ENCODE measurements at places on chromosomes 6 and 20.

GRCh38 chr6:71181565-71181964, 107.0 kb upstream of the OGFRL1 start:
- DNase-seq: peak; percentile 81

- DNase-seq: peak; percentile 66
These were observed 99.3 kb downstream of the BMP2 start for GRCh38 chr20:6866741-6867140.

- no peak for DNase-seq
These were observed 198.9 kb downstream of the MTFR2 start for GRCh38 chr6:136051140-136051775.

DNA sequence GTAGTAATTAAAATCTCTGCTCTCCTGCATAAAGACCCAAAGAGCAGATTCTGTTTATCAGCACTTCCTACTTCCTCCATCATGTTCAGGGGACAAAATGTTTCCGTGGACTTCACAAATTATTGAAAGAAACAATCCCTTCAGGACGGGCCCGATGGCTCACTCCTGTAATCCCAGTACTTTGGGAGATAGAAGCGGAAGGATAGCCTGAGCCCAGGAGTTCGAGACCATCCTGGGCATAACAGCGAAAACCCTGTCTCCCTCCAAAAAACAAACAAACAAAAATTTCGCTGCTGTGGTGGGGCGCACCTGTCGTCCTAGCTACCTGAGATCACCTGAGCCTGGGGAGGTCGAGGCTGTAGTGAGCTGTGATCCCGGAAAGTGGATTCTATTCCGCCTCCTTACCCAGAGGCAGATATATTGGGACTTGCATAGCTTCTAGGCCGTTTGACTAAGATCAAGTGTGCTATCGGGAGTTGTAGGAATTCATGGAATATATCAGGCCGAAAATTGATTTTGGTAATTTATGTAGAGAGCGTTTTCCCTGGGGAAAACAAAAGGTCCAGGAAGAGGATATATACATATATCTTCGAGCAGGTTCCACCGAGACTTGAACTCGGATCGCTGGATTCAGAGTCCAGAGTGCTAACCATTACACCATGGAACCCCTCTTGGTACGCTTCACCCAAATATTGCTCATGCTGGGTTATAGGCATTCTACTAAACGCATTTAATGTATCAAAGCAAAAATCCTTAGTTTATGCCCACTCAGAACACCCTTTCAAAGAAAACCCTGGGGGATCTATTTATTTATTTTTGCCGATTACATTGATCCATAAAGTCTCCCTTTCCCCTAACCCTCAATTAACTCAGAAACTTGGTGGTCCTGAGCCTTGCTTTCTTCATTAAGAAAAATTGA, 74.5 kb upstream of the ZNF184 start:
- peak; percentile 71 for DNase-seq

GRCh38 chr6:158789115-158789917, 29.9 kb downstream of the EZR start:
- no peak for DNase-seq

GRCh38 chr6:47646689-47647088, 51.7 kb upstream of the ADGRF4 start:
- no peak for DNase-seq

DNA sequence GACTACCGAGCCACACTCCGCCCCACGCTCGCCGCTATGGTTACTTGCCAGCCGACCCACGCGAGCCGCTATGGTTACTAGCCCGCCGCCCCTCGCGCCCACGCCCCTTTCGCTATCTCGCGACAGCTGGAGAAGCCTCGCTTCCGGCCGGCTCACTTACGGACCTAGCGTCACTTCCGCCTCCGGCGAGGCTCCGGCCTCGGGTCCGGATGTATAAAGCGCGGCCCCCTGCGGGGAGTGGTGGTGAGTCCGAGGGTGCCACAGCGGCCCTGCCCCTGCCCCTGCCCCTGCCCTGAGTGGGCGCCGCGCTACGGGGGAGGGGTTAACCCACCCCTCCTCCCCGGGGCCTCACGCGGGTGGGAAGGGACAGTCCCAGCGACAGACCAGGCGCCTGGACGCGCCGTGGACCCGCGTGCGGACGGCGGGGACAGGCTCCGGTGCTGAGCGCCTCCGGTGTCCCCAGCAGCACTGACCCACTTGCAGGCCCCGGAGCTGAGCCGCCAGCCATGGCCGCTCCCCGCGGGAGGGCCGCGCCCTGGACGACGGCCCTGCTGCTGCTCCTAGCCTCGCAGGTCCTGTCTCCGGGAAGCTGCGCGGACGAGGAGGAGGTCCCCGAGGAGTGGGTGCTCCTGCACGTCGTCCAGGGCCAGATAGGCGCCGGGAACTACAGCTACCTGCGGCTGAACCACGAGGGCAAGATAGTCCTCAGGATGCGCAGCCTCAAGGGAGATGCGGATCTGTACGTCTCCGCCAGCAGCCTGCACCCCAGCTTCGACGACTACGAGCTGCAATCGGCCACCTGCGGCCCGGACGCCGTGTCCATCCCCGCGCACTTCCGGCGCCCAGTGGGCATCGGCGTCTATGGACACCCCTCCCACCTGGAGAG, at the start of the genes C6orf120 and WDR27:
C6orf120 (plus strand) TSS at position 173 of the 886 bp plus-strand sequence; CDS start at position 507, 334 bp downstream.
WDR27 (minus strand) TSS at position 76 of the 886 bp plus-strand sequence. CDS start 13,024 bp downstream, outside the sequence.
- peak; percentile 95 for DNase-seq

DNA sequence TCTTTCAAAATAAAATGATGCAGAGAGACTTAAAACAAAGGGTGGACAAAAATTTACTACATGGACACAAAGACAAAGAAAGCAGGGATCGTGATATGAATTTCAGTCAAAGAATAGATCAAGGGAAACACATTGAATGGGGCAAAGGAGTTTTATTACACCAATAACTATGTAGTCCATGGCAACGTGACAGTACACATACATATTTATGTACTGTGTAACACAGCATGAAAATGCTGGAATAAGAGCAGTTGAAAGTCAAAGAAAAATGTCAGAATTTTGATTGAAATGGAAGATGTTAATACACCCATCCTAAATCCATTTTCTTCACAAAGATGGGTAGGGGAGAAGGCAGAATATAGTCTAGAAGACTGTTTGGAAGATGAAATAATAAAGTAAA, 9.4 kb upstream of the RIN2 start:
- no peak for DNase-seq

DNA sequence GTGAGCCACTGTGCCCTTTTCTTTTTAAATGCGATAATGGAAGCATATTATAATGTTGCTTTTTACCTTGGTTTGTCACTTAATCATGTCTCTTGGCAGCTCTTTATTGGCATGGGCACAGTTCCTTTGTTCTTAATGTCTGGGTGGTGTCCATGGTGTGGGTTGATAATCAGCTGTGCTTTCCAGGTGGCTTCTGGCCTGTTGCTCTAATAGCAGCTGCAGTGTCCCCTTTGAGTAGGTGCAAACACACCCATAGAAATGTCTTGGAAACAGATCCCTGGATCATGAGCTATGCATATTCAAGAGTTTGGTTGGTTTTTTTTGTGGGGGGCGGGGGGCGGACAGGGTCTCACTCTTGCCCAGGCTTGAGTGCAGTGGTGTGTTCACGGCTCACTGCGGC, 29.9 kb downstream of the EFCAB8 start:
- DNase-seq: no peak

GRCh38 chr20:2253256-2253655, 42.5 kb upstream of the TGM3 start:
- DNase-seq: no peak

Measured in mammary epithelial cell (primary cell).